C1 segment of cervical spinal cord (tissue), 14 donors: ENCODE measurements at places on chromosomes 16 and 17.
A peak's percentile ranks its signal among the peaks of the same experiment; 100 is the strongest.

- DNase-seq: peak; percentile 56
Measured at GRCh38 chr17:43338886-43339516, 59.8 kb upstream of the ARL4D start.

DNA sequence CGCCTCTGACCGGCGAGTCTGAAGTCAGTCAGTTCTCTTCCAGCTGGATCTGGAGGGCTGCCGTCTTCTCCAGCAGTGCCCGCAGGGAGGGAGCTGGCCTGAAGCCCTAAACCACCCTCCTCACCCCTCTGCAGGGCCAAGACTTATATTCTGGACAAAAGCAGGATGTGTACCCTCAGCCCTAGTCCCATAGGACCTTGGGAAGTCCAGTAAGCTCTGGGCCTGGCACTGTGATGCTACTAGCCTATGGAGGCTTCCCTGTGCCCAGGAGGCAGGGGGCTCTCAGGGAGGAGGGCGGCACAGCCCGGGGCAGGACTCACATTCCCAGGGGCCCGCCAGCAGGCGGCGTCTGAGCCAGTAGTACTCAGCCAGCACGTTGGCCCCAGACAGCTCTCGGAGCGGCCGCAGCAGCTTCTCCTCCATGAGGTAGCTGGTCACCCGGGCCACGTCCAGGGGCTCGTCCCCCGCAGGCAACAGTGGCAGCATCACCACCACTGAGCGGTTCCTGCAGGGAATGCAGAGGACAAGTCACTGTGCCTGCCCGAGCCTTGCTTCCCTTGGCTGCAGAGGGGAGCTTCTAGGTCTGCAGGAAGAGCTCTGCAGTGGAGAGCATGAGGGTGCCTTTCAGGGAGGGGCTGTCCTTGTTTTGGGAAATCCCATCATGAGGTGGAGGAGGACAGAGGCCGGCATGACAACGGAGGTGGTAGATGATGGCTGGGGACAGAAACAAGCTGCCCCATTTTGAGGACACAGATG is 41.7 kb downstream of the RMI2 start:
- DNase-seq: no peak

DNA sequence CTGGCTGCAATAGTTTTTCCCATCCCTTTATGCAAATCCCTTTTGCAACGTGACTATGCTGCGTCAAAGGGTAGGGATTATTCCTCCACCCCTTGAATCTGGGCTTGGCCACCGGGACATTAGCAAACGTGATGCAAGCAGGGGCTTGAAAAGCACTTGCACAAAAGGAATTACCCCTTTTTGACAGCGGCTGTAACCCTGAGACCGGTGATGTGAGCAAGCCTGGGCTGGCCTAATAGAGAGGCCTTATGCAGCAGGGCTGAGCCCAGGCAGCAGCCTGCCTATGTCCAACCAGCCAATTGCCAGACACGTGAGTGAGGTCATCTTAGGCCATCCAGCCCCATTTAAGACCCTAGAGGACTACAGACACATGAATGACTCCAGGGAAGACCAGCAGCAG is 30.4 kb upstream of the PAFAH1B1 start:
- no peak for DNase-seq

GRCh38 chr17:66275651-66276050 is 26.8 kb upstream of the PRKCA start:
- no peak for DNase-seq

DNA sequence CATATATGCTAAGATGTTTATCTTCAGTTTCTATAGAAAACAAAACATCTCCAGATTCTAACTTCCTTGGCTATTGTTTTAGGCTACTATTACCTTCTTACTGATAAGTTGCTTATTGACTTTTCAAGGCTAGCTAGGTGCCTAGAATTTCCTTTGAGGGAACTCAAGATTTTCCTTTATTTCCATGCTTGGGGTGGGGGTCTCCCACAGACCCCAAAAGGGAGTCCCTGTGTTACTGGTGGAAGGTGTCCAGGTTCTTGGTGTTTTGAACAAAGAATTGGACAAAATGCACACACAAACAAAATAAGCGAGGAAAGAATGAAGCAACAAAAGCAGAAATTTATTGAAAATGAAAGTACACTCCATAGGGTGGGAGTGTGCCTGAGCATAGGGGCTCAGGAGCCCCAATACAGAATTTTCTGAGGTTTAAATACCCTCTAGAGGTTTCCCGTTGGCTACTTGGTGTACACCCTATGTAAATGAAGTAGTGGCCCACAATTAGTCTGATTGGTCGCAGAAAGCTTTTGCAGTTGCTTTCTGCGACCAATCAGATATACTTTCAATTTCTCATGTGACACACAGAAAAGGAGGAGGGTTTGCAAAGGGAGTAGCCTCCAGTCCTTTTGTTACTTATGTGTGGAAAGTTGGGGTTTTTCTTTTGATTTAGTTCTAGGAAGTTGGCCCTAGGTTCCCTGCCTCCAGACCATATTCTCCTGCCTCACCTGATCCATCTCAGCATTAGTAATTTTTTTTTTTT is 67.5 kb downstream of the MARF1 start:
- DNase-seq: no peak

DNA sequence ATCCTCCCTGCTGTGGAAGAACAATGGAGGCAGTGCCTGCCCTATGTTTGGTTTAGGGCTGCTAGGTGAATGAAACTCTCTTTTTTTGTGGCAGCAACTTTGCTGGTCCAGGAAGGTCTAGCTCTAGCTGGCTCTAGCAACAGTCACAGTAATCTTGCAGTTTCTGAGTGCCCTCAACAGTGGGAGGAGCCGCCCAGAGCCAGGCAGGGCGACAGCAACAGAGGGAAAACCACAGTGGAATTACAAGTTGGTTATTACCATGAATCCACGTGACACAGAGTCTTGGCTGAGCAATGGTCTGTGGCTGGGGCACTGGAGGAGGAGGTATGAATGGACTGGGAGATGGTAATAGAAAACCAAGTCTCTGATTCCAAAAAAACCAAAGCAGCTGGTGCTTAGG is 10.3 kb downstream of the HSPB9 start:
- DNase-seq: peak; percentile 62

DNA sequence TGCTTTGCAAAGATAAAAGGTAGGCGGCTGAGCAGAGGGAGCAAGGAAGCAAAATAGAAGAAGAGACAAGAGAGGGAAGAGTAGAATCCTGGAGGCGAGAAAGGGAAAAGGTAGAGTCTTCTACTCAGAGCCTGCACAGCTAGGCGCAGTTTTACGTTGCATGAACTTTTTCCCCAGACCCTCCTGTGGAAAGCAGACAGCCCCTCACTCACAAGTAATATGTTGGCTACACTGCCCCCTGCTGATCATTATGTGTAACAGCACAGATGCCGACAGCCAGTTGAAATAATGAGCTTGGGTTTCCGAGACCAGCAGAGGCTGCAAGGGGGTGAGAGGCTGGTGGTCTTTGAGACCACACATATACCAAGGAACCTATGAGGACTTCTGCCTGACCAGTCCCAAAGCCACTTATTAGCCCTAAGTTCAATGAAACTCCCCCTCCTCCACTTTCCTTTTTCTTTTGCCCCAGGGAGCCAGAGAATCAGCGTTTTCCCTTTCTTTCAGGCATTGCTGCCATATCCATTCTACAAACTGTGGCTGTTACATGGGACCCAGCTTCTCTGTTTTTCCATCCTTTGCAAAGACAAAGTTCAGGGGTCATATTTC is 22.5 kb upstream of the CMTR2 start:
- DNase-seq: no peak

- no peak for DNase-seq
Measured at GRCh38 chr17:67160791-67161190, 84.2 kb downstream of the HELZ start.

GRCh38 chr16:88013091-88013609 is 61.9 kb downstream of the BANP start:
- DNase-seq: no peak

- no peak for DNase-seq
Measured at GRCh38 chr17:80270836-80271235, 10.2 kb downstream of the RNF213 start.

DNA sequence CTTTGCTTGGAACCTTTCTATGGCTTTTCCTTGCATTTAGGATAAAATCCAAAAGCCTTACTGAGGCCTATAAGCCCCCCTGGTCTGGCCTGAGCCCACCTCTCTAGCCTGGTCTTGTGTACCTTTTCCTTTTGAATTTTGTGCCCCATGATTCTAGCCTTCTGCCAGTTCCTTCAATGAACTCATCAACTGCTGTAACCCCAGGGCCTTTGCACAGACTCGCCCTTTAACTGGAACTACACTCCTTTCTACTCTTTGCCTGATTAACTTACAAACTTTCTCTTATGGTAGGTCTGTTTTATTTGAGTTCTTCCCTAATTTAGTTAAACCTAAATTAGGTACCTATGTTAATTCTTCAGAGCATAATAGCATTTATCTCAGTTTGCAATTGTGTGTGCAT is 24.2 kb downstream of the GJD3 start:
- no peak for DNase-seq

- DNase-seq: no peak
Measured at GRCh38 chr17:40509626-40510327, 8.4 kb upstream of the TNS4 start.

GRCh38 chr16:69922200-69922599 is 28.9 kb upstream of the CLEC18A start:
- no peak for DNase-seq

GRCh38 chr16:4718466-4718865 is 15.6 kb downstream of the ANKS3 start:
- DNase-seq: no peak

DNA sequence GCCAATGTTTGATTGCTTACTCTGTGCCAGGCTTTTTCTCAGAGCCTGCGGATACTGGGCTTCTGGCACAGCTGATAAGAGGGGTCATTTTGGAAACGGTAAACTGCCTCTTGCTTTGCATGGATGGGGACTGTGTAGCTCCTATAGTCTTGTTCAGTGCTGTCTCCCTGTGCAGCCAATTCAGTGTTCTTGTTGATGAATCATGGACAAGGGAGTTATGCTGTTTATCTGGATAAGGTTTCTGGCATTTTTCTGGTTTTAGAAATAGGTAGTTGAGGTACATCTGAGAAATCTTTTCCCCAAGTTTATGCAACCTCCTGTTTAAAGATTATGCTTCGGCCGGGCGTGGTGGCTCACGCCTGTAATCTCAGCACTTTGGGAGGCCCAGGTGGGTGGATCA is 16.7 kb upstream of the TANGO6 start:
- DNase-seq: no peak

- no peak for DNase-seq
Measured at GRCh38 chr16:74667255-74667700, 601 bp upstream of the RFWD3 start.

DNA sequence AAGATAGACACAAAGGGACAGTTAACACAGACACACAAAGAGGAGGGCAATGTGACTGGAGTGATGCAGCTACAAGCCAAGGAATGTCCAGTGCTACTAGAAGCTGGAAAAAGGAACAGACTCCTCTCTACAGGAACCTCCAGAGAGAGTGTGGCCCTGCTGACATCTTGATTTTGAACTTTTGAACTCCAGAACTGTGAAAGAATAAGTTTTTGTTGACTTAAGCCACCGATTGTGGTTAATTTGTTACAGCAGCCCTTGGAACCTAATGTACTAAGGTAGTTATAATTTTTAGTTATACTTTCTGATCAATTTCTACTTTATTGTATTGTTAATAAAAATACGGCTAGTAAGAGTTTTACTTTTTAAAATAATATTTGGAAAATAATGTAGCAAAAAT is 129.1 kb downstream of the MYO1D start:
- DNase-seq: no peak
